Left renal cortex interstitium (tissue), 4 donors: ENCODE measurements at places on chromosomes 12 and 14. TPM values are rescaled to one million over a fixed set of nuclear protein-coding genes. Genes with fewer than 3 reads are reported as not detected.

DNA sequence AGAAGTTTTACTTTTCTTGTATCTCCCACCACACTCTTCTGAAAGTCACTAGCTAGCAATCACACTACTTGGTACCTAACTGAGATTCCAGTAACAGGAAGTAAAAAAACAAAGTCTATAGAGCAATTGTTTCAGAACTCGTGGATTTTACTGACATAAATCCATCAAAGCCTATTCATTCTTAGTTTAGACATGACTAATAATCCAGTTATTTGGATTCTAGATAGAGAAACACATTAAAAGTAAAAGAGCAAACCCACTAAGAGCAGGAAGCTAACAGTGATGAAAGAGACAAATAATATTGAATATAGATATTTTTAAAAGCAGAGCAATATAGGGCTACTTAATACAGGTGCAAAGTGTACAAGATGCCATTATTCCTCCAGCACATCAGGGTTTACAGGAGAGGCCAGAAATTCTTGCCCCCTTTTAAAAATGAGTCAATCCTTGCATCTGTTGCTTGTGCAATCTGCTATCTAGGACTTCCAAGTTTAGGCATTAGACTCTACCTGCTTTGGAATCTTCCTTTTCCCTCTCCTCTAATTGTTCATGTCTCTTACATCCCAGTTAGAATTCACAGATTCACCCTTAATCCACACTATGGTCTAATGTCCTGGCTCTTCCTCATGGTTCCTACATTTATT, 6.0 kb downstream of the HEATR5A start:
- no peak for DNase-seq

DNA sequence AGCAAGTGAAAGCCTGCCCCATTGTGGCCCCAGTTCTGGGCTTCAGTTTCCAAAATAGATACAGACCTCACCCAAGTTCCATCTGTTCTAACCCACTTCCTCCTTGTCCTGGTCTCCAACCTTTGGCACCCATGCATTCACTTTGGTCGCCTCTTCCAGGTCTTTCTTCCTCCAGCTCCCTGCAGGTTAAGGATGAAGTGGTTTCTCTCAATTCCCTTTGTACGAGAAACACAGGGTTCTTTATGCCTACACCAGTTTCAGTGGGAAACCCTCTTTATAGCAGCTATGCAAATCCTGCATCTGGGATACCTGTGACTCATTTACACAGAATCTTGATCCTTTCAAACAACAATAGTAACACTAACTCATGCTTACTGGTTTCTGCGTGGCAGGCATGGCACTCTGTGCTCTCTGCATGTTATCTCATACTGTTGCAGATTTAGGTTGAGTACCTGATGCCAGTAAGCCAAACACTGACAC, 110.6 kb upstream of the AMIGO2 start:
- no peak for DNase-seq

GRCh38 chr12:52946797-52947547, 1.9 kb upstream of the KRT18 start:
- no peak for DNase-seq

DNA sequence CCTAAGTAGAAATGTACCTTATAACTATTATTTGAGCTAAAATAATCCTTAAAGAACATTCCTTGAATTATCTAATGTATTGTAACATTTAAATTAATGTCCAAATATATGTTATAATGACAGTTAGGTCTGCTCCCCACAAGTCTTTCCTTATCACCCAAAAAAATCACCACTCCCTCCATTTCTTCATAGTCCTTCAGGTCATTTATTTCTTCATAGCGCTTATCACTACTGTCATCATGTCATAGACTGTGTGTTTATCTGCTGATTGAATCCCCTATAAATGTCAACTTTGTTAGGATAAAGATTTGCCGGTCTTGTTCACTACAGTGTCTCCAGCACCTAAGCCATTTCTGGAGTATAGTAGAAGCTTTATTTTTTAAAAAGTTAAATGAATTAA, 12.0 kb downstream of the LUM start:
- DNase-seq = no peak

DNA sequence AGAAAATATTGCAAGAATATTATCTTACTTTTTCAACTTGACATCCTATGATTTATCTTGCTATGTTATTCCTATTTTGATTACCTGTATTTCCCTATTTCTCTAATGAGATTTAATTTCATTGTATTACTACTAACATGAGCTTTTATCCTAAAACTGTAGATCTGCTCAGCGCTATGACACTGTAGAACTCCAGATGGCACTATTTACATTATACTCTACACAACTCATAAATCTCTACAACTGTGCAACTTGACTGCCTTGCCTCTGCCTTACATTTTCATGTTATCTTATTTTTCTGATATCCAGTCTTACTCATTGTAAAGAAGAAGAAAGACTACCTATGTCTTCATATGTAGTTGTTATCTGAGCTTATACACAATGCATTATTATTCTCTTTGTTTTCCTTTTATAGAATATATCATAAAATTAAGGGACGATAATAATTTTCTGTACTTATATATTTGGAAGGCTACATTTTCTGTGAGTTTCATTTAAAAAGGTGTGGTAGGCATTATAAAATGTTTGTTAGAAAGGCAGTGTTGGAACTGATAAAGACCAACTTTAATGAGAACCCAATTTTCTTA, 24.1 kb downstream of the NUP37 start:
- DNase-seq = no peak

Gene TEX52
- 0.34 TPM for polyA plus RNA-seq

Gene TSPAN9
- 105 TPM for polyA plus RNA-seq
